ENCODE measurements at places on chromosomes 4 and X.

DNA sequence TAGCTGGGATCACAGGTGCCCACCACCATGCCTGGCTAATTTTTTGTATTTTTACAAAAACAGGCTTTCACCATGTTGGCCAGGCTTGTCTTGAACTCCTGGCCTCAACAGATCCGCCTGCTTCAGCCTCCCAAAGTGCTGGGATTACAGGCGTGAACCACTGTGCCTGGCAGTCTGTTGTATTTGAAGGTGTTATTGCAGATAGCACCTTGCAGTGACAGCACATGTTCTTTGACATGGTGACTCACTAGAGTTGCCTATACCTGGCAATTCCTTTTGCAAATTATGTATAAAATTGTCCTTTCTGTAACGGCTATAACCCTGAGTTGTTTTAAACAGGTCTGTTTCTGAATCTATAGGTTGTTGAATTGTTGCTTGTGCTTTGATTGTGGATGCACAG is 7.9 kb downstream of the OGT start:
- DNase-seq = peak; percentile 19

DNA sequence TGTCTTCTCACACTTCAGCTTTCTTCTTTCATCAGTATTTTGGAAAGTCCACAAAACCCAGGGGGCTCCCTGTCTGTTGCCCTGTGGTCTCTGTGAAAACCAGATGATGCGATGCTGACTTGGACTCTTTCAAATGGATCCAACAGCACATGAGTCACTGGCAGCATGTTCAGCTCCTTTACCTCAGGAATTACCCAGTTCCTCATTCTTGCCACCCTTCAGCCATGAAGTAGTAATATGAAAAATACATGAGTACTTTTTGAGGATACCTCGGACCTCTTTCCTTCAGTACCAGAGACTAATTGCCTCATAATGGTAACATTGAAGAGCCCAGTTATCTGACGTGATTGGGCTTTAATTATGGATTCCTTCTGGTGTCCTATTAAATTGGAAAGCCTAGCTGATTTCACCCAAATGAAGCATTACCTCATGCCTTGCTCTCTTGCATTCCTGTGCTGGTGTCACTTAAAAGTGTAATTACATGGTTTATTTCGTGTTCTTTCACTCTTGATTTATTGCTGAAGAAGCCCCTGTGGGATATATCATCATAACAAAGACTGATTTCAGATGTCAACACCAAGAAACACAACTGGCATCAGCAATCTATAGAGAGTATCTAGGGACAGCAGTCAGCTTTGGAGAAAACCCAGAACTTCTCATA is 63.4 kb downstream of the NFKB1 start:
- DNase-seq = peak; percentile 22

- no peak for DNase-seq
Measured at GRCh38 chrX:103608306-103608963, 672 bp downstream of the TCEAL3 start.

DNA sequence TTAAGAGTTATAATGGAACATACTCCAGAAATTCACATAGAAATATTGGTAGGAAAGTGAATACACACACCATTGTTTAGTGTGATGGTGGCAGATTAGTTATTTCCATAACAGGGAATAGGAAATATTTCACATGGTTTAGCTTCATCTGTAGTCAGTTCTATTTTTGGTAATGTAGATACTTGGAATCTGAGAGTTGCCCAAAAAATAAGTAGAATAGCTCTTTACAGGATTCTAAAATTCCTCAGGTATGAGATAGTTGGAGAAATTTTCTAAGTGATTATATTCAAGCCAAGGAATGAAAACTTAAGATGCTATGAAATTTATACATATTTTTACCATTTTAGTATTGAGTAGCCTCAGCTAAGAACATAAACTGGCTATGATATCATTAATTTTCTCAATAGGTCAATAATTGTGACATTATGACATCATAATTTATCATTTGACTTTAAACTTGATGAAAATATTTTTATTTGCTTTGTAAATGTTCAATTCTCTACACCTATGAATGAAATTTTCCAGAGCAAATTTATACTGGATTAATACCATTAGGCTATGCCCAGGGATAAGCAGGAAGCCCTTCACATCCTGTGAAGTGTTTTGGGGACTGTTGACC is 35.8 kb downstream of the CPEB2 start:
- no peak for DNase-seq

GRCh38 chrX:16392597-16392996 is 225.3 kb downstream of the MAGEB17 start:
- DNase-seq = no peak

DNA sequence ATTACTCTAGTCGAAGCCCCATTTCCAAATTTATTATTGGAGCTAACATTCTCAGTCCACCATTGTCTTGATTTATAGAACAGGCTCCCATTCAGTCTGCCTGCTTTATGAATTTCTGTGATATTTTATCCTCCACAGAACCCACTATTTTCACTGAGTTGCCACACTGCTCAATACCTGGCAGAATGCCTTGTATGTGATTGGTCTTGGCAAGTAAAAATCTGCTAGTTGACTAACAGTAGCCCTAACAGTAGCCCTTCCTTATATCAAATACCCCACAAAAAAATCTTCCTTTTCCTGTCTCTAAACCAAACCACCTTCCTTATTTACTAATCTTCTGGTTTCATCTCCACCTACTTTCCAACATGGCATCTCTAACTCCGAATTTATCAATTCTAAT is 82.6 kb downstream of the CHM start:
- no peak for DNase-seq

GRCh38 chr4:8547912-8548730 is 32.1 kb upstream of the GPR78 start:
- DNase-seq = no peak

DNA sequence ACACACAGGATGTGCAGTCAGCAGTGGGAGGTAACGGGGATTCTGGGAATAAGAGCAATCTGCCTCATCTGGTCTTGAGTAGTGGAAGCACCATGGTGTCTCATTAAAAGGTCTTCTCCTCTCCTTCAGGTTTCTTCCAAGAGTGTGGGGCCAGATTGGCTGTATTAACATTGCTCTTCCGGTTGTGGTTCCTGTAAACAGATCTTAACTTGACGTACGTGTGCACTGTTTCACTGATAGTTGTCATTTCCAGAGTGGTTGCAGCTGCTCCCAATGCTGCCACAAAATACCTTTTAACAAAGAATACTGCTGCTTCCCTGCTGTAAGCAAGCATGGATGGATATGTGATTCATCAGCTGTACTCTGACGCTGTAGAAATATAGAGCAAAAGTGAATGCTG is 1443.4 kb upstream of the TENM3 start:
- DNase-seq = no peak

DNA sequence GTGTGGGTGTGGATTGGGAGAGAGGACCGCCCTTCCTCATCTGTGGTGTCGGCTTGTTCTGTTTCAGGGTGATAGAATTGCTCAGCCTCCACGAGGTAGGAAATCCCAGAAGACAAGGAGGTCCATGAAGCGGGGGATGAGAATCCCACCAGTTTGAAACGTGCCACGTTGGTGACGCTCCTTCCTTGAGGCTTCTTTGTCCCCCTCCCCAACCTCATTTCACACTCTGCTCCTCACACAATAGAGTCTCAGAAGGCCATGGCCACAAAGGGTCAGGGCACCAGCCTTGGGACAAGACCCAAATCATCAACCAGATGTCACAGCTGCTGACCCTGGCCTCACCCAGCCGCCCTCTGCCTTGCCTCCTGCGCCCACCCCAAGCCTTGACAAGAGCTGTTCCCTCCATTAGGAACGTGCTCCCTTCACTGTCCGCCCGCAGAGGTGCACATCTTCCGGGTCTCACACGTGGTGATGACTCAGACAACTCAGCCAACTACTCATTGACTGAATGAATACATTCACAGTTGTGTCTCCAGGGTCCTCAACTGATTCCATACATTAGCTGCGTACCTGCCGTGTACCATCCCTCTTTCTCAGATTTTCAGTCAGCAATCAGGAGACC is 18.3 kb downstream of the BLOC1S4 start:
- no peak for DNase-seq

- no peak for DNase-seq
Measured at GRCh38 chr4:38671592-38671940, 7.6 kb downstream of the KLF3 start.
